Osteocyte (in vitro differentiated cells): ENCODE measurements at places on chromosomes 11 and 22. TPM values are rescaled to one million over a fixed set of nuclear protein-coding genes. Genes with fewer than 3 reads are reported as not detected.

DNA sequence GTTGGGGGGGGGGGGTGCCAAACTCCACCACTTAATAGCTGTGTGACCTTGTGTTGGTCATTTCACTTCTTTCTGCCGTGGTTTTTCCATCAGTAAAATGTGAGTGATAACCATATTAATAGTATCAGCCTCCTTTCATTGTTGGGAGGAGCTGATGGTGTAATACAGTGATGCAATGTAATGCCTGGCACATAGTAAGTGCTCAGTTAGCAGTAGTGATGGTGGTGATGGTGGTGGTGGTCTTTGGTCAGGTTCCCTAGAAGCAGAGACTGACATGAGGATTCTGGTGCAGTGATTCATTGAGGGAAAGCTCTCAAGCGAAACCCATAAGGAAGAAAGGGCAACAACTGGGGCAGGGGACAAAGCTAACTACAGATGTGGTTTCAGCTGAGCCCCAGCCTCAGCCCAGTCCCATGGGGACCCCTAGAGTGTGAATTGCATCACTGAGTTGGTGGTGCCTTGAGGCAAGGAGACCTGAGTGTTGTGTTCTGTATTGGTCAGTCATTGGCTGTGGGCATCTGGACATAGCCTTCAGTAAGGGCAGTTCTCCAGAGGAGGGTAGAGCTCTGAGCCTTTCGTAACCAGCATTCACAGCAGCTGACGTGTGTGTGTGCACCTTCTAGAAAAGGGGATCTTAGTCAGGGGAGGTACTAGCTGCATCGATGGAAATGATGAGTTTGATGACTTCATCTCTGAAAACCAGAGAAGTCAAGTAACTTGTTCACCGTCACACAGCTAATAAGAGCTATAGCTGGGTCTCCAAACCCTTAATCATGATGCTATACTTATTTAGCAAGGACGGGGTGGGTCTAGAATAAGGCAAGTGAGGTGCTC lies 93.6 kb upstream of the CRYBB3 start:
- peaks cover 5% of the 10 kb centered on the region for H3K4me1 ChIP-seq
- H3K27me3 ChIP-seq: peaks cover 9% of the 10 kb centered on the region
- no peak overlapping the region for H3K27ac ChIP-seq
- H3K4me3 ChIP-seq: no peak overlapping the region

DNA sequence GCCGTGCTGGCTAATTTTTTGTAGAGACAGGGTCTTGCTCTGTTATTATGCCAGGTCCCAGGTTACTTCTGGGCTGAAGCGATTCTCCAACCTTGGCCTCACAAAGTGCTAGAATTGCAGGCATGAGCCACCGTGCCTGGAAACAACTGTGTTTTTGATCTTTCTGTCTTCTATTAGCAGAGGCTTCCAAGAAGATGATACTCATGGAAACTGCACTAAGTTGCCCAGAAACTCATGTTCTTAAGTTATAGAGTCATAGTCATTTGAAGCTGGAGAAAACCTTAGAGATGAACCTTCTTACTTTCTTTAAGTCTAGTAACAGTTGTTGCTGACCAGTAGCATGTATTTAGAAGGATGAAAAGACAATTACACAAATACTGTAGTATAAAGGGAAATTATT lies 37.1 kb upstream of the HSPA8 start:
- H3K36me3 ChIP-seq: peaks cover 3% of the 10 kb centered on the region
- no peaks in the 10 kb centered on the region for H3K27me3 ChIP-seq
- DNase-seq: no peak
- H3K27ac ChIP-seq: no peak overlapping the region
- no peak overlapping the region for H3K4me3 ChIP-seq
- H3K4me1 ChIP-seq: peaks cover 15% of the 10 kb centered on the region

DNA sequence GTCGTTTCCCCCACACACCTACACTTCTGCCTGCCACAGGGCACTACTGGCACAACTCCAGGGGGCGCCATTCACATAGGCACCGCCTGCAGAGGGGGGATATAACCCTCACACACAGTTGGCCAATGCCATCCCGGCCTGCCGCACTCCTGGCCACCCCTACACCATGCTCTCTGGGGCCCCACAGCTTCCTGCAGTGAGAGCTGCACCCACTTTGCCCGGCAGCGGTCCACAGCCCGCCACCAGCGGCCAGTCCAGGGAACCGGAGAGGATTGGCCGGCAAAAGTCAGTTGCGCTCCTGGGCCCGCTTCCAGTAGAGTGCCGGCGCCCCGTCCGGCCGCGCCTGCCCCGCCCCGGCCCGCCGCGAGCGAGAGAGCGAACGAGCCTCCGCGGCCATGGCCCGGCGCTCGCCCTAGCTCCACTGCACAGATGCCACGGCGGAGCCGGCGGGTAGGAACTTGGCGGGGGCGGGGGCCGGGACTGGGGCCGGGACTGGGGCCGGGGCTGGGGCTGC lies 25.6 kb upstream of the SUSD2 start:
- peaks cover 42% of the 10 kb centered on the region for H3K4me1 ChIP-seq
- peak; percentile 90 for DNase-seq
- H3K27me3 ChIP-seq: no peaks in the 10 kb centered on the region
- peak overlapping the region; percentile 75 for H3K4me3 ChIP-seq

GRCh38 chr11:116189408-116190170 lies 583.2 kb downstream of the BUD13 start:
- H3K4me1 ChIP-seq: peaks cover 11% of the 10 kb centered on the region
- DNase-seq: no peak
- H3K27ac ChIP-seq: no peak overlapping the region
- no peak overlapping the region for H3K4me3 ChIP-seq
- H3K36me3 ChIP-seq: no peaks in the 10 kb centered on the region

GRCh38 chr11:38448284-38448683 lies 1850.2 kb upstream of the RAG2 start:
- no peaks in the 10 kb centered on the region for H3K36me3 ChIP-seq
- H3K27ac ChIP-seq: no peak overlapping the region
- H3K27me3 ChIP-seq: no peaks in the 10 kb centered on the region

The LGALS12 gene
- not detected in 2 replicates for total RNA-seq

The C11orf86 gene
- total RNA-seq: not detected in 2 replicates

The ACRV1 gene
- total RNA-seq: not detected in 2 replicates

The MYOD1 gene
- total RNA-seq: not detected in 2 replicates
